ENCODE measurements at places on chromosomes 3 and 15.

GRCh38 chr15:65028338-65028737 lies 1.1 kb downstream of the MTFMT start:
- no peak for DNase-seq

DNA sequence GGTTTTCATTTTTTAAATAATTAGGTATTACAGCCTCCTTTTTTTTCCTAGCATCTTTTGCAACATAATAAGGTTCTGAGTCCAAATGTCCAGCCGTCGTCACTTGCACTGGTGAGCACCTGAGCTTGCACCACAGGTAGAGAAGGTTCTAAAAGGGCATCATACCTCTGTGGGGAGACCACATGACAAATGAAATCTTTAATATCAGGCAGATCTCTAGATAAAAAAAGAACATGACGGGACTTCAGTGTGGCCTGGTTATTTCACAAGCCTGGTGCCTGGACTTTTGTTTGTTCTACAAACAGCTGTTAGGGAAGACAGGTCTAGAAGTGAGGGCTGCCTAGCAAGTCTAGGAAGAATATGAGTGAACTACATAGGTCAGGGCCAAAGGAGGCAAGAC lies 3.6 kb downstream of the ZBED2 start:
- DNase-seq, result no peak

DNA sequence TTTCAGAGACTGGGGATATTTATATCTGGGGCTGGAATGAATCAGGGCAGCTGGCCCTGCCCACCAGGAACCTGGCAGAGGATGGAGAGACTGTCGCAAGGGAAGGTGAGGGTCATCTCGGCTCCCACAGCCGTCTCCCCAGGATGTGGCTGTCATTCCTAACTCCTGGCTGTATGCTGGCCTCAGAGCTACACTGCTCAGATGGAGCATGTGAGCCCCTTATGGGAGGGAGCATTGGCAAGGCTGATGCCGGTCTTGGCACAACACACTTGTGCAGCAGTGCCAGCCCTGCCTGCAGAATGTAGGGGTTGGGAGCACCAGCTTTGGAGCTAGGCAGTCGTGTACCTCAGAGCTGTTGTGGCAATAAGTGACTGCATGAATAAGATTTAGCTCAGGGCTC lies 5.2 kb downstream of the RCCD1 start:
- no peak for DNase-seq

DNA sequence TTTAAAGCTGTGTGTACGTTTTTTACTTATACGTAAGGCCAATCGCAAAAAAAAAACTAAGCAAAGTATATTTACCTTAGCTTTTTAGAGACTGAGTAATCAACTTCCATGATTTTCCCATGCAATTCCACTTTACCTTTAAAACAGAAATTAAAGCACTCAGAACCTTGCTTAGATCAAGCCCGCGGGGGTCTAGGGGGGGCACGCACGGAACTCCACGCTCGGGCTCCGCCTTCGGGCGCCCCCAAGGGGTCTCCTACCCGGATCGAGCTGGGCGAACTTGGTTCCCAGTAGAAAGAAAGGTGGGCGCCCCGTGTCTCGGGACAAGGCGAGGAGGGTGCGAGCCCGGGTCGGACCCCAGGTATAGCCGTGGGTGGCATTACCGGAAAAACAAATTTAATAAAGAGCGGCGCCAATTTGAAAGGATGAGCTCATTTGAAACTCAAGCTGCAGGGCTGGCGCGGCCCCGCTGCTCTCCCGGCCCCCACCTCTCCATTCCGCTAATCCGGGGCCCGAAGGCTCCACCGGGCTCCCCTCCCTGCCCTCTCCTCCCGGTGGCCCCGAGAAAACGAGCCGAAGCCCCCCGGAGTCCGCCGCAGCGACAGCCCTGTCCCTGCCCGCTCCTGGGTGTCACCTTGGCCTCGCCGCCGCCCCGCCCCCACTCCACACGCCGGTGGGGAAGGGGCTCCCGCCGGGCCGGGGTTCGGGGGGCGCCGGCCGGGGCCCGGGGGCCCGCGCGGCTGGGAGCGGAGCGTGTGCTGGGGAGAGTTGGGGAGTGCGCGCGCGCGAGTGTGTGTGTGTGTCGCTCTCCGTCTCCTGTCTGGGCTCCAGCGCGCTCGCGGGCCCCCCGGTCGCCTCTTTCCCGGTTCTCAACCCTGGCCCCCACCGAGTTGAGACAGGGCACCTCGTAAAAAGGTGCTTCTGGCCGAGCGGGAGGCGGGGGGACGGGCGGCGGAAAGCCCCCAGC lies 1.5 kb downstream of the IGF2BP2 start:
- no peak for DNase-seq

- DNase-seq, result no peak
Observed at GRCh38 chr3:77323626-77324025, 283.7 kb downstream of the ROBO2 start.

DNA sequence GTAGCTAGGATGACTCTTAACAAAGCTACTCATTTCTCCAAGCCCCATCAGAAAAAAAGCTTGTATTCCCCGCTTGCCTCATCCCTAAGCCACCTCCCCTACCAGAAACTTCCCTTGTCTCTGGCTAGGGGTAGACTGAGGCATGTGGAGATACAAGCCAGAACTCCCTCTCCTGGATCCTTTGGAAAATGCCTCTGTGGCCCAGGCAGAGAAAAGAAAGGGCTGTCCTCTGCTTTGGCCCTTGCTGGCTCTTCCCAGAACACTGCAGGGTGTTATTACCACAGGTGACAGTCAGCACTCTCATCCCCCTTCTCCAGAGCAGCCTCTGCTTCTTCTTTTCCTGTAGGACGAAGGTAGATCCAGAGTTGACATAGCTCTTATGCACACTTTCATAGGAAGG lies 15.2 kb downstream of the RMDN3 start:
- DNase-seq, result no peak

GRCh38 chr15:83846847-83847246 lies 192.9 kb downstream of the ADAMTSL3 start:
- DNase-seq, result no peak

DNA sequence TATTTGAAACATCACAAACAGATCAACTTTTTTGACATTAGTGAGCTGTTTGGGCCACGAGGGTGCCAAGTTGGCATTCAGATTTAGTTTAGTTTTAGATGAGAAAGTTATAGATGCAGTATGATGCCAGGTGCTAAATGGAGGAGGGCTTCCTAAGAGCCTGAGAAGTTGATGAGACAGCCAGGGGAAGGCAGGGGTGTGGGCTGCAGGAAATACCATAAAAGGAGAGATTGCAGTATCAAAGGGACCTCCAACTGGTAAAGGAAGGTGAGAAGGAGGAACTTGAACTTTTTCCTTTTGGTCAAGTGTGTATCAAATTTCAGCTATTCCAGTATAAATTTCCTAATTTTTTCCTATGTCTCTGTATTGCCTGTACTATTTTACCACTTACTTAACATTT lies 2.0 kb upstream of the TNIK start:
- DNase-seq, result no peak

DNA sequence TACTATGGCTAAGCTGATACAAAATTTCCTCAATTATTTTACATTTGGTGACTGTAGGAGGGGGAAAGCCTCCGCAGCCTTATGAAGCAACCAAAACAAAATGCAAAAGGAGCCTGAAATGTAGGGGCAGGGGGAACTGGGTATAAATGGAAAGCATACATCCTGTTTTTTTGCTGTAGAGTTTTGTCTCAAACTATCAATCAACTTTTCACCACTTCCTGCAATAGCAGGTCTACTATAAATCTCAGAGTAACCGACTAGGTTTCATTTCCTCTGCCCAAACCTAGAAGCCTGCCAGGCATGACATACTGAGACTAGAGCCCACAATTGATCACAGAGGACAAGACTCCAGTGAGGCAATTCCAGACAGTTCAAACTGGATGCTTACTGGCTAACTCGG lies 91.3 kb downstream of the SHQ1 start:
- DNase-seq, result no peak

DNA sequence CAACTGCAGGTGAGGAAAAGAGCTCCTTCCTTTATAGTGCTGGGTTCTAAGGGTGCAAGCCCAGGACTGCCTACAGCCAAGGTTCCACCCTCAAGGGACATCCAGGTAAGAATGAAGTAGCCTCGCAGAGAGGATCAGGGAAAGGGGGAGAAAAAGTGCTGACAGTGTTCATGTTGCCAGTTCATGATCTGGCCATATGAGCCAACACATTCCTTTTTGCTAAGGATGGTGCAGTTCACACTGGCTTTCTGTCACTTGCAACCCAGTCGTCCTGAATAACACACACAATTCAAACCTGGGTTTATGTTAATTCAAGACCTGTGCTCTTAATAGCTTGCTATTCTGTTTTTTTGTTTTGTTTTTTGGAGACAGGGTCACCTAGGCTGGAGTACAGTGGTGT lies 9.0 kb downstream of the CLN6 start:
- DNase-seq, result no peak

DNA sequence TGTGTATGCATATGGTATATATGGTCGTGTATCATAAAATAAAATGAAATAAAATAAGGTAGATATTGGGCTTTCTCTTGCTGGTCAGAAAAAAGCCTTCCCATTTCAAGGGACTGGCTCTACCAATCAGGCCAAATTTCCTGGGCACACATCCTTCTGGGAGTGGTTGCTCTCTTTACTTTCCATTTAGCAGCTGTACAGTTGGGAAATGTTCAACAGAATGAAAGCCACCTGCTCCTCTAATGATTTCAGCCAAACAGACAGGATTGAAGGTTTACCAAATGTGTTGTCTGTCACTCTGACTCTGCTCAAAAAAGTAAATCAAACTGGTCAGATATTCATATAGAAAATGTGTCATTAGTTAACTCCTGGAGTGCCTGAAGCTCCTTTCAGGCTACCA lies 380.4 kb downstream of the ROBO2 start:
- no peak for DNase-seq

DNA sequence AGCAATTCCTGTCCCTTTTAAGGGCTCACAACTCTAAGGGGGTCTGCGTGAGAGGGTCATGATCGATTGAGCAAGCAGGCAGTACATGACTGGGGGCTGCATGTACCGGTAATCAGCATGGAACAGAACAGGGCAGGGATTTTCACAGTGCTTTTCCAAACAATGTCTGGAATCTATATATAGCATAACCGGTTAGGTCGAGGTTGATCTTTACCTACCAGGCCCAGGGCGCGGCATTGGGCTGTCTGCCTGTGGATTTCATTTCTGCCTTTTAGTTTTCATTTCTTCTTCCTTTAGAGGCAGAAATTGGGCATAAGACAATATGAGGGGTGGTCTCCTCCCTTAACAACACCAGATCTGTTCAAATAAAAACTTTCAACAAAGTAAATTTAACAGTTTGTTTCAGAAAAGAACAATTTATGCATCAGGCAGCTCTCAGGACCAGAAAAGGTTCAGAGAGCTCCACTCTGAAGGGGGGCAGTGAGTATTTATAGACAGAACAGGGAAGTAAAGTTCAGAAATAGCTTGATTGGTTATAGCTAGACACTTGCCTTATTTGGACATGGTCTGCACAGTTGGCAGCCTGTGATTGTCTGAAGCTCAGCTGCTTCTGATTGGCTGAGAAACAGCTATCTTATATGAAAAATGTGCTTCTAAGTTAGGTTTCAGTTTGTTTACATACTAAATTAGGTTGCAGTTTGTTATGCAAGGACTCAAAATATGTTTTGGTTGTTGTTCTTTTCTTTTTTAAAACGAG lies 17.2 kb upstream of the B4GALT4 start:
- no peak for DNase-seq

DNA sequence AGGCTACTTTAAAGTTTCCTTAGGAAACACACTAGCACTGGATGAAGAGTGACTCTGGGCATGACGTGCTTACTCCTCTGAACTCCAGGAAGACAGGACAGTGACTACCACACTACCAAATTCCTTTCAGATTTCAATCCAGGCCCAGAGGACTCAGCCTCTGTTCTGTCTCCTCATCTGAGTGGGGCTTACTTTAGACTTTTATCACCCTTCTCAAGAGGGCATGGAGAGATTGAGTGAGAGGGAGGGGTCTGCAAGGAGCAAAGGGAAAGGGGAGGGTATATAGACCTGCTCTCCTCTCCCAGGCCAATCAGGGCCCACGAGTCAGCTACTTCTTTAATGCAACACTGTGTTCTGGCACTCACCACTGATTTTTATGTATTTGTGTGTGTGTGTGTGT lies 29.4 kb upstream of the RSL24D1 start:
- no peak for DNase-seq

DNA sequence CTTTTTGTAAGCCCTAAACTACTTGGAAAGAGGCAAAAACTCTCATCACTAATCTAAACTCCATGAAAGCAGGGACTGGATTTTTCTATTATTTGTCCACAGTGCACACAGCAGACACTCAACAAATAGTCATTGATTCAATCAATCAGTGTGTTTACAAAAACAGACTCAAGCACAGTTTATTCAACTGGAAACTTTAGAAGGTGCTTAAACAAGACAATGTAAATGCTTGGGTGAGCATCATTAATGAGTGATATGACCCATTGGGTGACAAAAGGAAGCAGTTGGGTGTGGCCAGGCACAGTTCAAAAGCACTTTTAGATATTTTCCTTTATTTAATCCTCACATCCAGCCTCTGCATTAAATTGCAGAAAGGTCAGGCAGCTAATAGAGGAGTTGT lies 32.0 kb upstream of the PPP4R2 start:
- no peak for DNase-seq

- no peak for DNase-seq
Observed at GRCh38 chr3:115111632-115112031, 35.5 kb downstream of the ZBTB20 start.

GRCh38 chr3:28347374-28348264 lies 902 bp upstream of the ZCWPW2 start:
- DNase-seq, result no peak

GRCh38 chr3:128727059-128727458 lies 1.1 kb downstream of the RAB7A start:
- no peak for DNase-seq

- no peak for DNase-seq
Observed at GRCh38 chr3:42829628-42830436, 20.6 kb downstream of the ACKR2 start.

DNA sequence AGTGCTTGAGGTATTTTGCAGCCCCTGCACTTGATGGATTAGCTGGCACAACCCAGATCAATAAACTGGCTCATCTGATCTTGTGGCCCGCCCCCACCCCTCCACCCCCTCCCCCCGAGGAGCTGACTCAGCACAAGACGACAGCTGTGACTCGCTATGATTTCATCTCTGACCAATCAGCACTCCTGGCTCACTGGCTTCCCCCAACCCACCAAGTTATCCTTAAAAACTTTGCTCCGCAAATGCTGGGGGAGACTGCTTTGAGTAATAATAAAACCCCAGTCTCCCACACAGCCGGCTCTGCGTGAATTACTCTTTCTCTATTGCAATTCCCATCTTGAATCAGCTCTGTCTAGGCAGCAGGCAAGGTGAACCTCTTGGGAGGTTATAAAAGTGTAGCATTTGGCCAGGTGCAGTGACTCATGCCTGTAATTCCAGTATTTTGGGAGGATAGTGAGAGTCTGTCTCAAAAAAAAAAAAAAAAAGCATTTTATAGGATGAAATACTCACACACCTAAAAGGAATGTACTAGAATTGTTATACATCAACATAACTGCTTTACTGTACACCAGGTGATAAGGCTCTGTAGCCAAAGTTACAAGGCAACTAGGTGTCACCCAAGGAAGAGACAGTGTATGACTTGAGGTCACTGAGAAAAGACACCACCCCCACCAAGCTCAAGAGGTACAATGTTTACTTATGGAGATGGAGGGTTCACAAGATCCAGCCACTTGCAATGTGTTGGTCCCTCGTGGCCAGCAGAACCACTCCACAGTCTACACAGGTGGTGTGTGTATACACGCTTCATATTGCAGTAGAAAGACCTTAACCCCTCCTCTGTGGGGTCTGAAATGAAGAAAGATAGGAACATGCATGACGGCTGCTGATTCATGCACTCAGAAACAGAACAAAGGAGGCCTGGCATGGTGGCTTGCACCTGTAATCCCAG lies 8.6 kb downstream of the ZNF445 start:
- no peak for DNase-seq

GRCh38 chr3:182046166-182046764 lies 334.5 kb downstream of the SOX2 start:
- no peak for DNase-seq

Data from stimulated activated CD8-positive, alpha-beta memory T cell treated with anti-CD3 and anti-CD28 coated beads, Interleukin-15, amount 100 ng/mL, for 1 hour (primary cell).